ENCODE measurements at places on chromosomes 12 and 14. TPM values are rescaled to one million over a fixed set of nuclear protein-coding genes. Genes with fewer than 3 reads are reported as not detected.

The NEMF gene
- 6.2 TPM for polyA plus RNA-seq

DNA sequence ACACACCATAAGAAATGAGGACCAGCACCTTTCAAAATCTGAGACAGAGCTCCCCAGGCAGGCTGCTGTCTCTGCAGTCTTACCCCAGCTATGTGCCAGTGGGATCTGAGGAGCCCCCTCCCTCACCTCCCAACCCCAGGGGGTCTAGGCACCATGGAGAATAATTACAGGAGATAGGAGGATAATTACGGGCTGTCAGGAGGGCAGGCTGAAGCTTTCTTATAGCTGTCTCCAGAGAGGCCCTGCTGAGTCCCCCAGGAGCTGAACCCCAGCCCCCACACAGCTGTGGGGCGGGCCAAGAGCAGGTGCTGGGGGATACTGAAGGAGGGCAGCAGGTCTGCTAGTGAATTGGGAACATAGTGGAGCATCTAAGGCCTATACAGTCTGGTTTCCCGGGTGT is 6.8 kb downstream of the CPNE6 start:
- H3K36me3 ChIP-seq, result no peaks in the 10 kb centered on the region
- H3K4me3 ChIP-seq, result no peak overlapping the region
- DNase-seq, result no peak
- H3K4me1 ChIP-seq, result peaks cover 12% of the 10 kb centered on the region
- H3K27me3 ChIP-seq, result peaks cover 21% of the 10 kb centered on the region
- no peak overlapping the region for H3K27ac ChIP-seq

GRCh38 chr12:91835693-91836092 is 310.0 kb downstream of the BTG1 start:
- no peaks in the 10 kb centered on the region for H3K36me3 ChIP-seq
- H3K4me3 ChIP-seq, result no peak overlapping the region
- H3K27ac ChIP-seq, result no peak overlapping the region

- no peak for DNase-seq
- H3K27ac ChIP-seq, result no peak overlapping the region
- no peaks in the 10 kb centered on the region for H3K36me3 ChIP-seq
- H3K4me3 ChIP-seq, result no peak overlapping the region
These were observed 95.0 kb upstream of the TBX5 start for GRCh38 chr12:114500775-114501473.

DNA sequence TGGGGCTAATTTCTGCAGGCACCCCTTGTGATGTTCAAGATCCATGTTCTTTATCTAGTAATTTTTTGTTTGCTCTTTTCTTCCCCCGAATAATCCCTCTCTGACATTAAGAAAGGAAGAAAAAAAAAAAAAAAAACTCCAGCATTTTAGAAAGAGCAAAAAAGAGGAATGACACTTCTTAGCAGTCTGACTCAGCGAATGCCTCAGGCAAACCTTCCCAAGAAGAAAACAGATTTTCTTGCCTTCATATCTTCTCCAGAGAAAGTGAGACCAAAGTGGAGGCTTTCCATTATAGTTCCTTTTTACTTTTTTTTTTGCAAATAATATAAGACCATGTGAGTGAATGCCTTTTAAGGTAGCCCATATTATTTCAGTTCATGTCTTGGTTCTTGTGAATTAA is 479.0 kb upstream of the SYT1 start:
- H3K36me3 ChIP-seq, result no peaks in the 10 kb centered on the region
- no peak overlapping the region for H3K4me3 ChIP-seq
- no peaks in the 10 kb centered on the region for H3K4me1 ChIP-seq
- no peak for DNase-seq

DNA sequence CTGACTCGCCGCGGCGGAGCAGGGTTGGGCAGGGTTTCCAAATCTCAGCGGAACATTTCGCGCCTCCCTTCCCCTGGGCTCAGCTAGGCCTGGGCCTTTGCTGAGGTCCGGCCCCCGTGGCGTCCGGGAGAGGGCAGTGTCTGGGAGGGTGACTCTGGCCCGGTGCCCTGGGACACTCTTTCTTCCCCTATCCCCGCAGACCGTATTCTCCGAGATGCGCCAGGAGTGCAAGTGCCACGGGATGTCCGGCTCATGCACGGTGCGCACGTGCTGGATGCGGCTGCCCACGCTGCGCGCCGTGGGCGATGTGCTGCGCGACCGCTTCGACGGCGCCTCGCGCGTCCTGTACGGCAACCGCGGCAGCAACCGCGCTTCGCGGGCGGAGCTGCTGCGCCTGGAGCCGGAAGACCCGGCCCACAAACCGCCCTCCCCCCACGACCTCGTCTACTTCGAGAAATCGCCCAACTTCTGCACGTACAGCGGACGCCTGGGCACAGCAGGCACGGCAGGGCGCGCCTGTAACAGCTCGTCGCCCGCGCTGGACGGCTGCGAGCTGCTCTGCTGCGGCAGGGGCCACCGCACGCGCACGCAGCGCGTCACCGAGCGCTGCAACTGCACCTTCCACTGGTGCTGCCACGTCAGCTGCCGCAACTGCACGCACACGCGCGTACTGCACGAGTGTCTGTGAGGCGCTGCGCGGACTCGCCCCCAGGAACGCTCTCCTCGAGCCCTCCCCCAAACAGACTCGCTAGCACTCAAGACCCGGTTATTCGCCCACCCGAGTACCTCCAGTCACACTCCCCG is 3.0 kb downstream of the WNT1 start:
- no peak for DNase-seq
- H3K27me3 ChIP-seq, result peaks cover 75% of the 10 kb centered on the region
- H3K36me3 ChIP-seq, result no peaks in the 10 kb centered on the region
- peaks cover 43% of the 10 kb centered on the region for H3K4me1 ChIP-seq
- H3K4me3 ChIP-seq, result peak overlapping the region; percentile 72
- no peak overlapping the region for H3K27ac ChIP-seq

GRCh38 chr12:75836533-75836932 is 195.0 kb downstream of the PHLDA1 start:
- H3K4me1 ChIP-seq, result no peaks in the 10 kb centered on the region
- H3K4me3 ChIP-seq, result no peak overlapping the region
- H3K27me3 ChIP-seq, result no peaks in the 10 kb centered on the region
- H3K27ac ChIP-seq, result no peak overlapping the region
- no peaks in the 10 kb centered on the region for H3K36me3 ChIP-seq

All from CD14-positive monocyte (primary cell).